Neural progenitor cell (in vitro differentiated cells): ENCODE measurements at places on chromosomes 5 and 9.

GRCh38 chr5:159392871-159393270 lies 62.6 kb upstream of the IL12B start:
- no peaks in the 10 kb centered on the region for H3K4me1 ChIP-seq
- DNase-seq = no peak
- H3K36me3 ChIP-seq = no peaks in the 10 kb centered on the region
- no peak overlapping the region for H3K4me3 ChIP-seq

- peaks cover 13% of the 10 kb centered on the region for H3K4me1 ChIP-seq
- DNase-seq = peak; percentile 70
- H3K4me3 ChIP-seq = peak overlapping the region; percentile 53
- H3K36me3 ChIP-seq = peaks cover 4% of the 10 kb centered on the region
- H3K27me3 ChIP-seq = no peaks in the 10 kb centered on the region
- H3K27ac ChIP-seq = peak overlapping the region; percentile 72
These were observed 992 bp downstream of the SETD9 start for GRCh38 chr5:56910210-56910965.

DNA sequence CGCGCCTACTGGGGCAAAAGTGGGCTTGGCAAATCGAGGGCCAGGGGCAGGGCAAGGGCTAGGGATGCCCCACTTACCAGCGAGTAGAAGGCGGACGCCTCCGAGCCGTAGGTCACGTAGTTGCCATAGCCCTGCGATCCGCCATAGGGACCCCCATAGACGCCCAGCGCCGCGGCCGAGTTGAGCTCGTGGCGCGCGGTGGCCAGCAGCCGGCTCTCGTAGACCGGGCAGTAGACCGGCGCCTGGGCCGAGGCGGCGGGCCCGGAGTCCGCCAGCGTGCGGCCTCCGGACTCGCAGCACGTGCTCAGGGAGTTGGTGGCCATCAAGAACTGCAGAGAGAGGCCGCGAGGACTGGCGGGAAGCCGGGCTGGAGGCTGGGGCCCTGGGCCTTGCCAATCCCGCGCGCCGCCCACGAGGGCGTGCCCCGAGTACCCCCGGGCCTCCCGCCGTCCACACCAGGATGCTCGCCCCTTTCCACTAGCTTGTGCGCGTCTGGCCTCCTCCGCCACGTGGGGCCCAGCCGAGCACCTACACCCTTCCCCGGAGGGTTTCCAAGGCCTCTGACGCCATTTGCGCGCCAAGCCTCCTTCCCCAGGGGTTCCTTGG lies 891 bp downstream of the IRX4 start:
- peaks cover 100% of the 10 kb centered on the region for H3K27me3 ChIP-seq
- H3K36me3 ChIP-seq = no peaks in the 10 kb centered on the region
- peak overlapping the region; percentile 24 for H3K4me3 ChIP-seq
- H3K27ac ChIP-seq = no peak overlapping the region

GRCh38 chr5:53001541-53001940 lies 12.4 kb downstream of the ITGA2 start:
- H3K36me3 ChIP-seq = no peaks in the 10 kb centered on the region
- no peak overlapping the region for H3K4me3 ChIP-seq
- no peak overlapping the region for H3K27ac ChIP-seq
- H3K27me3 ChIP-seq = no peaks in the 10 kb centered on the region

DNA sequence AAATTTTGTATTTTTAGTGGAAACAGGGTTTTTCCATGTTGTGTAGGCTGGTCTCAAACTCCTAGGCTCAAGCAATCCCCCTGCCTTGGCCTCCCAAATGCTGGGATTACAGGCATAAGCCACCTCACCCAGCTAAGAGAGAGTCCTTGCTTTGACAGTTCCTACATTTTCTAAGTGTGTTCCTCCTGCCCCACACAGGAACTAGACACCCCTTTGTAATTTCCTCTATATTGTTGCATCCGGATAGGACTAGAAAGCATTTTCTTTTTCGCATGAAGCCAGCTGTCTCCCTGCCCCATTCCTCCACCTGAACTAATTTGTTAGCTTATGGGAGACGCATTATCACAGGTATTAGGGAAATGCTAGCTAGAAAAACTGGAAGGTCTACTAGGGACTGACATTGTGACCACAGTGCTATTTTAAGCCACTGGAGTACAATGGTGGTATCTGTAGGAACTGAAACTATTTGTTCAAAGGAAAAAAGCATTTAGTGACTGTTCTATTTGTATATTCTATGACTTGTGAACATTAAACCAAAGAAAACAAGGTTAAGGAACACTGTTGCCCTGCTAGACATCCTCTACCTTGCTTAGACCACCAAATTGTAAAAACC lies 214.1 kb downstream of the SMARCA2 start:
- no peaks in the 10 kb centered on the region for H3K4me1 ChIP-seq
- no peaks in the 10 kb centered on the region for H3K27me3 ChIP-seq
- H3K27ac ChIP-seq = no peak overlapping the region
- no peak for DNase-seq
- H3K4me3 ChIP-seq = no peak overlapping the region

DNA sequence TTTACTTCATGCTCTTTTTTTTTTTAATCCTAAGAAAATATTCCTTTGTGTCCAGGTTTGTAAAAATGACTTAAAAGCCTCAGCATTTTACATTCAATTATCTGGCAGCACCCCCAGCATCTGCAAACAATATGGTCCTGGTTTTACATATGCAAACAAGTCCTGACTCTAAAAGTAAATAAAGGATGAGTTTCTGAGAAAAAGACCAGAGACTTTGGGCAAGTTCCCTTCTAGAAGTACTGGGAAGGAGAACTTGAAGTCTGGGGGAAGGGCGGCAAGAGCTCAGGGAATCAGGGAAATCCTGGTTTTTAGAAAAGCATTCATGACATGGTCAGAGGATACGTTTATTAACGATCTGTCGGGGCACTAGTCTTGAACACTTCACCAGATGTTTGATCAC lies 25.8 kb downstream of the COL23A1 start:
- no peak for DNase-seq
- H3K4me1 ChIP-seq = peaks cover 15% of the 10 kb centered on the region
- no peak overlapping the region for H3K4me3 ChIP-seq
- H3K36me3 ChIP-seq = no peaks in the 10 kb centered on the region

DNA sequence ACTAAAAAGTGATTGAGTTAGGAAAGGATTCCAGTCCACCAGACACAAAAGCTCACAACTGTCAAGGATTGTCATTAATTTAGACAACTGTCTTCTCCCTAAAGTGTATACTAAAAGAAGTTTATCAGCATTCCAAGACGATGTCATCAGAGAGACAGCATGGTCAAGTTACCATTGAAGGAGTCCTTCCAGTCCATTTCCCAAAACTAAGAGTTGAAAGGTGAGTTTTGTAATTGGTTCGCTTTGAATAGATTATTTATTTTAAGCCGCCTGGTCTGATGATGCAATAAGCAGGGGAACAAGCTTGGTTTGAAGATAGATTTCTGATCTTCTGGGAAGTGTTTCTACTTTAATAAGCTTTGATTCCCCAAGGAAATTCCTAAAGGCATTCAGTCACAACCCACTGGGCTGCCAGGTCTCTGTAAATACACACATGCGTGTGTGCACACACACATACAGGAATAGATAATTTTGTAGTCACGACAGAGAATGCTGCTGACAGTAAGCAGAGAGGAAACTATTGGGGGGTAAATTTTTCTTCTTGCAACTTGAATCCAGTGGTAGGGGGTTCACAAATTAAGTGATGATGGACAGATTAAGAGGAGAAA lies 234.8 kb downstream of the PIK3R1 start:
- H3K27ac ChIP-seq = no peak overlapping the region
- DNase-seq = no peak
- H3K4me3 ChIP-seq = no peak overlapping the region
- H3K36me3 ChIP-seq = no peaks in the 10 kb centered on the region
- no peaks in the 10 kb centered on the region for H3K27me3 ChIP-seq

GRCh38 chr5:1521671-1522600 lies 1.8 kb downstream of the LPCAT1 start:
- DNase-seq = peak; percentile 40
- H3K4me3 ChIP-seq = peak overlapping the region; percentile 92
- peaks cover 12% of the 10 kb centered on the region for H3K4me1 ChIP-seq
- H3K36me3 ChIP-seq = no peaks in the 10 kb centered on the region
- H3K27me3 ChIP-seq = peaks cover 11% of the 10 kb centered on the region

DNA sequence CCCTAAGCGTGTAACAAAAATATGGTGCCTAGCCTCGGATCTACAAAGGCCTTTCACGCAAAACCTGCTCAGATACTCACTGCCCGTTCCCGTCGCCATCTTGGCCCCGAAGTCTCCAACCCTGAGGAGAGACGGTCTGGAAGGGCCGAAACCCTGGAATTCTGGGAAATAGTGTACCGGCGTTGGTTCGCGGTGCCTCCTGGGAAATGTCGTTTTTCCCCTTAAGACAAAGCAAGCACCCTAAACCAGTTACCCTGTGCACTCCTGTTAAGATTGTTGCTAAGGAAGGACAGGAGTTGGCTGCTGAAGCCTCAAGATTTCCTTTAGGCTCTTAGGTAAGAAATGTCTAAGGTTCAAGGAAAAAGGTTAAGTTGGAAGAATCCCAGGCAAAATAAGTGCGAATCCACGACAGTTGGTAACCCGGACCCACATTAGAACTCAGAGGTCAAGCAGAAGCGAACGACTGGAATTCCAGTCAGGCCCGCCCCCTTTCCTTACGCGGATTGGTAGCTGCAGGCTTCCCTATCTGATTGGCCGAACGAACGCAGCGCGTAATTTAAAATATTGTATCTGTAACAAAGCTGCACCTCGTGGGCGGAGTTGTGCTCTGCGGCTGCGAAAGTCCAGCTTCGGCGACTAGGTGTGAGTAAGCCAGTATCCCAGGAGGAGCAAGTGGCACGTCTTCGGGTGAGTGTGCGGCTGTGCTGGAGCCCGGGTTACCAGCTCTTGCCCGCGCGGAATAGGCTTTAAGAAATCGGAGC lies at the start of the genes BRD8 and KIF20A:
BRD8 (minus strand) TSS at position 115 of the 761 bp plus-strand sequence; CDS start at position 99, 16 bp downstream.
KIF20A (plus strand) TSS at position 597 of the 761 bp plus-strand sequence. CDS start 569 bp downstream, outside the sequence.
- DNase-seq = peak; percentile 98
- peaks cover 14% of the 10 kb centered on the region for H3K4me1 ChIP-seq
- peak within 1 kb of the TSS; percentile 79 for H3K27ac ChIP-seq
- peaks cover 18% of the 10 kb centered on the region for H3K36me3 ChIP-seq
- no peaks in the 10 kb centered on the region for H3K27me3 ChIP-seq

GRCh38 chr9:126663661-126664072 lies 49.9 kb downstream of the LMX1B start:
- no peaks in the 10 kb centered on the region for H3K36me3 ChIP-seq
- H3K27ac ChIP-seq = no peak overlapping the region
- H3K27me3 ChIP-seq = peaks cover 52% of the 10 kb centered on the region
- H3K4me3 ChIP-seq = no peak overlapping the region
- DNase-seq = no peak

DNA sequence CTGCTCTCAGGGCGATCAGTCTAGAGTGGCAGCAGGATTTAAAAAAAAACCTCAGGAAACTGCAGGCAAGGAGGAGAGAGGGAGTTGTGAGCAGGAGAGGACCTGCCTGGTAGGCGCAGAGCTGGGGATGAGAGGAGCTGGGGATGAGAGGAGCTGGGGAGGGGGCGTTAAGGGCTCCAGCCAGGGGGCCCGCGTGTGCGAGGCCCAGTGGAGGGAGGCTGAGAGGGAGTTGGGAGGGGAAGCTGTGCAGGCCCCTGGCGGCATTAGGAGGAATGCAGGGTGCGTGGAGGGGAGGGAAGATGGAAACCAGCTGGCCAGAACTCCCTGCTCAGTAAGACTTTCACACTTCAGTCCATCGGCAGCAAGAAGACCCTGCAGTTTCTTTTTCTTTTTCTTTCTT lies 45.2 kb upstream of the HMCN2 start:
- no peak overlapping the region for H3K4me3 ChIP-seq
- H3K4me1 ChIP-seq = peaks cover 6% of the 10 kb centered on the region
- H3K27me3 ChIP-seq = no peaks in the 10 kb centered on the region
- peak overlapping the region; percentile 66 for H3K27ac ChIP-seq

GRCh38 chr5:113806250-113806649 lies 292.8 kb downstream of the YTHDC2 start:
- DNase-seq = peak; percentile 45
- no peaks in the 10 kb centered on the region for H3K36me3 ChIP-seq
- no peaks in the 10 kb centered on the region for H3K27me3 ChIP-seq
- H3K4me1 ChIP-seq = peaks cover 29% of the 10 kb centered on the region

- no peaks in the 10 kb centered on the region for H3K4me1 ChIP-seq
- no peaks in the 10 kb centered on the region for H3K36me3 ChIP-seq
- no peak overlapping the region for H3K4me3 ChIP-seq
- H3K27ac ChIP-seq = no peak overlapping the region
These were observed 261.3 kb downstream of the PIK3R1 start for GRCh38 chr5:68476854-68477253.

GRCh38 chr9:3441197-3441816 lies 84.5 kb downstream of the RFX3 start:
- no peaks in the 10 kb centered on the region for H3K36me3 ChIP-seq
- H3K27me3 ChIP-seq = no peaks in the 10 kb centered on the region
- peak; percentile 59 for DNase-seq
- no peak overlapping the region for H3K4me3 ChIP-seq
- H3K27ac ChIP-seq = no peak overlapping the region

GRCh38 chr5:87138091-87138805 lies 129.4 kb upstream of the RASA1 start:
- no peaks in the 10 kb centered on the region for H3K4me1 ChIP-seq
- no peak overlapping the region for H3K27ac ChIP-seq
- no peak for DNase-seq
- H3K4me3 ChIP-seq = no peak overlapping the region

GRCh38 chr9:94720846-94721549 lies 5.5 kb upstream of the AOPEP start:
- H3K36me3 ChIP-seq = no peaks in the 10 kb centered on the region
- no peaks in the 10 kb centered on the region for H3K4me1 ChIP-seq
- H3K27ac ChIP-seq = no peak overlapping the region
- no peak overlapping the region for H3K4me3 ChIP-seq
- H3K27me3 ChIP-seq = no peaks in the 10 kb centered on the region
- no peak for DNase-seq

- no peak overlapping the region for H3K4me3 ChIP-seq
- H3K36me3 ChIP-seq = no peaks in the 10 kb centered on the region
- peaks cover 8% of the 10 kb centered on the region for H3K27me3 ChIP-seq
- peaks cover 31% of the 10 kb centered on the region for H3K4me1 ChIP-seq
- no peak for DNase-seq
These were observed 7.6 kb downstream of the SHB start for GRCh38 chr9:38061326-38061977.

DNA sequence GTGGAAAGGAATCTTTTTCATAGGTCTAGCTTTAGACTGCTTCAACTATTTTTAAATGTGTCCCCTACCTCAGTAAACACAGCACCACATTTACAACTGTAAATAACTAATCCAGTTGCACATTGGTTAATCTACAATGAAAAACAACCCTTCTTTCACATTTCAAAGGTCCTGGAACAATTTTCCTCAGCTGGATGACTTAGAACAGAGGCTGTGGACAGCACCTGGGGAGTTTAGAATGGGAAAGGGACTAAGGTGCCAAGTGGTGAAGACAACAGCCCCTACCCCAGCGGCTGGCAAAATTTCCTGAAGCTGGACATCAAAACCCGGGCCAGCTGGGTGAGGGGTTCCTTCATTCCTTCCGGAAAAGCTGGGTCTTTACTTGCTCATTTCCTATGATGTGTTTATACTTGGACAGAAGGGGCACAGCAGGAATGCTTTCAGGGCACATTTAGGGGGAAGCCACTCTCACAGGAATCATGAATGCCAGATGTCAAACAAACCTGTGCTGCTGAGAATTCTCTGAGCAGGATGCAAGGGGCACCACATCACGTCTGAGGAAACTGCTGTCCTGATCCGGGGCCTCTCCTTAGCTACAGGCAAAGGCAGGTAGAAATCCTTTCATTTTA lies 158.3 kb downstream of the NR2F1-AS1 start:
- no peaks in the 10 kb centered on the region for H3K27me3 ChIP-seq
- H3K4me1 ChIP-seq = peaks cover 58% of the 10 kb centered on the region
- H3K36me3 ChIP-seq = no peaks in the 10 kb centered on the region
- H3K27ac ChIP-seq = peak overlapping the region; percentile 82

GRCh38 chr5:122703203-122703602 lies 71.7 kb upstream of the SNX2 start:
- no peak overlapping the region for H3K4me3 ChIP-seq
- peaks cover 4% of the 10 kb centered on the region for H3K4me1 ChIP-seq
- no peak overlapping the region for H3K27ac ChIP-seq
- no peaks in the 10 kb centered on the region for H3K27me3 ChIP-seq
